ENCODE measurements at places on chromosomes 5 and 9.

DNA sequence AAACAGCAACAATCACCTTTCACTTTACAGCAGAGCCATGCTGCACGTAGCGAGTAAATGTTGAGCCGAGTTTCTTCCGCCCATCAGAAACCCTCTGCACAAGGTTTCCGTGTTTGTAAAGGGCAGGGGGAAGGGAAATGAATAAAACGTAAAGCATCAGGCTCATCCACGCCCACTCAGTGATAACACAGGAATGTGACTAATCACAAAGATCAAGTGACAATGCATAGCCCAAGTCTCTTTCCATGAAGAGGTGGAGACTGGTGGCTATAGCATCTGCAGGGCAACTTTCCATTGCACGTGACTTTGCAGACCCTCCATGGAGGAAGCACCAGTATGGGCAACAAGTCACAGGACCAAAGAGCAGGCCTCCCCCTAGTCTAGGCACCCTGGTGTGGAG is 56.6 kb downstream of the CAMSAP1 start:
- DNase-seq = no peak

DNA sequence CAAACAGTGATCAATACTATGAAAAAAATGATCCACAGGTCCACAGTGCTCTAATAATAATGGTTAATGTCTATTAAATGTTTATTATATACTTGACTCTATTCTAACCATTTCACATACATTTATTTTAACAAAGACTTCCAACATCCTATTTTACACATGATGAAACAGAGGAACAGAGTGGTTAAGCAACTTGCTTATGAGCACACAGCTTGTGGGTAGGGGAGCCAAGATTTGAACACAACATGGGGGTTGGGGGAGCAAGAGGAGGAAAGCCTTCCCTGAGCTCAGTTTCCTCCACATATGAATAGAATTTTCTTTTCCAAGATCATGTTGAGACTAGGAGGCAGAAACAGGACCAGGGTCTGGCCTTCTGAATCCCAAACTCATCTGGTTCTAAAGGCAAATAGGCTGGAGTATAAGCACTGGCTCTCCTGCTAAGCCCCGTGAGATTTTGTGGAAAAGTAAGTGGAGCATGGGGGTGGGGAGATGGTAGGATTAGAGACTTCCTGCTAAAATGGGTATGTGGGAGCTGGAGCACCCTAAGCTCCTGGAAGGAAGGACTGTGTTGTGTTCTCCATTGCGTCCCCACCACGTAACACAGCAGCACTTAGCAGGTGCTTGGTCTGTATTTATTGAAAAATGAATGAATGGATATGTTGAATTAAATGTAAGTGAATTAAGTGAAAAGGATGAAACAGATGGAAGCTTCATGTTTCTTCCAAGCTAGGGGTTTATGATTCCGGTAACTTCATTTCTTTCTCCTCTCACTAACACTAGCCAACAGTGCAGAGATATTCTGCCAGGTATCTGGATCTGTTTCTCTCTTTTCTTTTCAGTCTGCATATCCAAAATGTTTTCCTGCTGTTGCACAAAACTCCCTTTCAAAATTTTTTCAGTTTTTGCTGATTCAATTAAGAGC is 26.9 kb upstream of the GALNT10 start:
- DNase-seq = no peak

DNA sequence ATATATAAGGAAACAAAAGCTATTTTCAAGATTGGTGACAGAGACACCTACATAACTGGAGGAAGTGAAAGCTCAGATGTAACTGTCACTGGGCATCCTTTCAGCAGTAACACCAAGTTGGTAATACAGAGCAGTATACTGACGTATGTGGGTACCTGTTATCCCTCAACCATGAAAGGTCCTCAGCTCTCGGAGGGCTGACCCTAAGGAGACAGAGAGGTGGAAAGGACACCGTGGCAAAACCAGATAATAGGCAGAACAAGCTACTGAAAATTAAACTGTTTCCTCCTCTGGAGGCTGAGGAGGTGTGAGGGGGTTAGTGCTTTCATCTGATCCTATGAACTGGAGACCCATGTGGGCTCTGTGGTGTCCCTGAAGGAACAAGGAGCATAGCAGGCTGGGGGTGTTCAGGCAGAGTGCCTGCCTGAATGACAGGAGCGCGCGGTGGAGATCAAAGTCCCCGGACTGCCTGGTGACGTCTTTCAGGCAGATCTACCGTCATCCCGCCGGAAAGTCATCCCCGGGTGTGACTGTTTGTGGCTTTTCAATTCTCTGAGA is 130.2 kb upstream of the FSTL4 start:
- DNase-seq = no peak

- DNase-seq = peak; percentile 81
Measured at GRCh38 chr9:124661271-124661670, 109.8 kb downstream of the NR6A1 start.

DNA sequence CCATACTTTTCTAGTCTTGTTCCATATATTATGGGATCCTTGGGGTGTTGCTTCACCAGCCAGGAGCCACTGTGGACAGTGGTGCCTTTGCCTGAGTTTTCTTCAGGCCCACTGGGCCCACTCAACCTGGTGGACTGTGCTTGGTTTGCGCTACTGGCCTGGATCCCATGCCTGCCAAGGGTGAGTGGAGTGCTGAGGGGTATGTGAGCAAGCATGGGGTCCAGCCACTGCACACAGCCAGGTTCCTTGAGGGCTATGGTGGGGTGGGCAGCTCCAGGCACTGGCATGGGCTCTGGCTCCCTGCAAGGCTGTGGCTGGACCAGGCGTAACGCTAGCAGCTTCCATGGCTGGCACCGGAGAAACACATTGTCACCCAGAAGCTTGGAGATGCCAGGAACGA is 13.2 kb upstream of the PRR16 start:
- DNase-seq = no peak

GRCh38 chr9:123327697-123328100 is 28.3 kb upstream of the CRB2 start:
- DNase-seq = no peak

GRCh38 chr5:108654051-108654450 is 93.6 kb upstream of the FER start:
- no peak for DNase-seq

DNA sequence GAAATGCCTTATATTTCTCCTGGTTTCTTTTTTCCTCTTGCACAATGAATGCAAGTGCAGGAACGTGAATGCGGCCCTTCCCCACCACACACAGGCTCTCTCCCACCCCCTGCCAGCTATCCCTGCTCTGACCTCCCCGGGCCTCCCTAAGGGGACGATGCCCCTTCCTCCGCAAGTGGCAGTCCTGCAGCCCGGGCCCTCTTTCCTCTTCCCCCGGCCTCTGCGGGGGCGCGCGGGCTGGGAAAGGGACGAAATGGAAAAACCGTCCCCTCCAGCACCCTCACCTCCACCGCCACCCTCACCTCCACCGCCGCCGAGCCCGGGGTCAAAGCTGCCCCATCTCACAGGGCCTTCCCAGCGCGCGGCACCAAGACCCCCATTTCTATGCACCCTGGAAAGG is 44.7 kb downstream of the GAS1 start:
- no peak for DNase-seq

GRCh38 chr9:16898464-16898863 is 28.0 kb upstream of the BNC2 start:
- no peak for DNase-seq

GRCh38 chr5:38249812-38250211 is 8.5 kb upstream of the EGFLAM start:
- DNase-seq = no peak

DNA sequence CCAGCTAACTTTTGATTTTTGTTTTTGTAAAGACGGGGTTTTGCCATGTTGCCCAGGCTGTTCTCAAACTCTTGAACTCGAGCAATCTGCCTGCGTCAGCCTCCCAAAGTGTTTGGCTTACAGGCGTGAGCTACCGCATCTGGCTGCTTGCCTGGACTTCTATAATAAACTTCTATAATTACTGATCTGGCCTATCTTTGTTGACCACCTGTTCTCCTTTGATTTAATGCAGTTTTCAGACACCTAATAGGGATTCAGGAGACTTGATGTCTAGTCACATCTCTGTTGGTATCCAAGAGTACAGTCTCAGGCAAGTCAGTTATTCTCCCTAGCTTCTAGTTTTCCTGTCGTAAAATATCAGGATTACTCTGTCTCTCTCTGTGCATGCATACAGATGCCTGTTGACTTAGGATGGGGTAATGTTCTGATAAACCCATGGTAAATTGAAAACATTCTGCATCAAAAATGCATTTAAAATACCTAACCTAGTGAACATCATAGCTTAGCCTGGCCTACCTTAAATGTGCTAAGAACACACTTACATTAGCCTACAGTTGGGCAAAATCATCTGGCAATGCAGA is 51.5 kb upstream of the NR3C1 start:
- peak; percentile 34 for DNase-seq

GRCh38 chr5:143014017-143014651 is 244.0 kb downstream of the ARHGAP26 start:
- no peak for DNase-seq

DNA sequence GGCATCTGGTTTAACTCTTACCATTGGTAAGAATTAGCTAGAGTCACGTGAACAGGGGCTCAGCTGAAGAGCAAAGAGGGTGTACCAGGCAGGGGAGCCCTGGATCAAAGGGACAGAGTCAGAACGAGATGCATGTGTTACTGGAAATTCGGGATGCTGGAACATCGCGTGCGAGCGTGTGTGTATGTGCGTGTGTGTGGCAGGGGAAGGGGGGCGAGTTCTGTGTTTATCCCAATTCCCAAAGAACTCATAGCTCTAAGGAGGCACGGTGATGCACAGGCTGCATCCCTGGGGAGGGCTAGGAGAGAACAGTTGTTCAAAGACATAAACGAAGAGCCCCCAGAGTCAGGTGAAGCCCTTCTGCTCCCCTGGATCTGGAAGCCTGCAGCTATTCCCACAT is 353.3 kb downstream of the GADD45G start:
- DNase-seq = no peak

DNA sequence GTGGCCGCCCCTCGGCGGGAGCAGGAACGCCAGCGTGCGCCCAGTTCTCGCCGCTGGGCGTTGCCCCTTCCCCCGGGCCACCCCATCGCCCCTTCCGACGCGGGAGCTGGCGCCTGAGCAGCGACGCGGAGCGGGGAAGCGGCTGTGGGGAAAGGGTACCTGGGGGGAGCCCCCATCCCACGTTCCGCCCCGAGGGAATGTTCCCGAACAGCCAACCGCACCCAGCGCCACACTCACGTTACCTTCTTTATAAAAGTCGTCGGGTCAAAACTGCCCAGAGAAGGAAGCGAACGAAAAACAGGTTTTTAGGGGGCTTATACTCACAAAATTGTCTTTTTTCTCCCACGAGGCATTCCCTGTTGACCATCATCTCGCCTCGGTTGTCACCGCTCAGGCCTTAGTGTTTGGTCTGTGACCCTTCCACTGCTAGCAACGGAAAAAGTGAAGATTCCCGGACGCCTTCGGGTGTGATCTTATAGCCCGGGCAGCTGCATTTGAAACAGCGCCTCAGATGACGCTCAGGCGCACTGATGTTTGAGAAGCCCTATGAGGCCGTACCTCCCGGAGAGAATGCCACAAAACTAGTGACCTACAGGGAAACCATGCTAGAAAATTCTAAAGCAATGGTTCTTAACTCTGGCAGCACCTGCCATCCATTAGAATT is 475 bp upstream of the GOLM1 start:
- DNase-seq = no peak

DNA sequence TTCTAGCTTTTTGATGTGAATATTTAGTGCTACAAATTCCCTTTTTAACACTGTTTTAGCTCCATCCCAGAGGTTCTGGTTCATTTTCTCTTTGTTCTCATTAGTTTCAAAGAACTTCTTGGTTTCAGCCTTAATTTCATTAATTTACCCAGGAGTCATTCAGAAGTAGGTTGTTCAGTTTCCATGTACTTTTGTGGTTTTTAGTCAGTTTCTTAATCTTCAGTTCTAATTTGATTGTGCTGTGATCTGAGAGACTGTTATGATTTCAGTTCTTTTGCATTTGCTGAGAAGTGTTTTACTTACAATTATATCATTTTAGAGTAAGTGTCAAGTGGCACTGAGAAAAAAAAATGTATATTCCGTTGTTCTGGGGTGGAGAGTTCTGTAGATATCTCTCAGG is 240.1 kb upstream of the RASA1 start:
- DNase-seq = no peak

- DNase-seq = no peak
Measured at GRCh38 chr5:180284149-180284548, 7.7 kb downstream of the MAPK9 start.

DNA sequence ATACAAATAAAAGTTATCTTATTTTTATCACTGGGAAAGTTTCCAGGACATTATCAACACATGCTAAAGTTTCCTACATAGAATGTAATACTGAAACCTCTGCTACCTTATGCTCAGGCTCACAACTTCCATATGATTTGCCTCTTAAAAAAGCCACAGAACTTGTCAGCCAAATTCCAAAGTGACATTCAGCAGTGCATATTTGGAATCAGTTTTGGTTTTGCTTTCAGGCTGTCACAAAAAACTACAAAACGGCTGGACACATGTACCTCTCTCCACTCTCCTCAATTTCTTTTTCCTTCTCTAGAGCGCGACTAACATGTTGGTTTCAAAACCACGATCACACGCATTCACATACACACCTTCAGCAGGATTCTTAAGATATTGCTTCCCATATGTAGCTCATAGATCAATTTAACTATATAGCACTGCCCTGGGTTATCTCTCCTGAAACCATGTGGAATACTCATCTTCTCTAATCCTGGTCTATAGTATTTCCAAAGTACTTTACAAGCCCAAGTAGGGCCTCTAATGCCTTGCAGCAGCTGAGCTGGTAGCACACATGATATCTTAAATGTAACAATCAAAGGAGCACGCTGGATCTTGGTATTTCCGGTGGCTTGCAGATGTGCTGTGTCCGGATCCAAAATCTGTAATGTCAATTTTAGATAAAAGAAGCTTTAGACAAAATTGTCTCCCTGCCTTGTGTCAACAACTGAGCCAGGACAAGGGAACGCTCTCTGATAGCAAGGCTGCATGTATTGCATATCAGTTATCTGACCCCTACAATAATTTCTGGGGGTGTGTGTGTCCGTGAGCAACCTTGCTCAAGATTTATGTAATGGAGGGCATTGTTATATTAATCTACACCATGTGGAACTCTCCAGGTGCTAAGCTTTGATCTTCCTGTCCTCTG is 203.2 kb downstream of the DMRT2 start:
- no peak for DNase-seq

- no peak for DNase-seq
Measured at GRCh38 chr5:51902512-51902911, 519.3 kb downstream of the ISL1 start.

- no peak for DNase-seq
Measured at GRCh38 chr5:172086194-172086975, 79.9 kb upstream of the FBXW11 start.

DNA sequence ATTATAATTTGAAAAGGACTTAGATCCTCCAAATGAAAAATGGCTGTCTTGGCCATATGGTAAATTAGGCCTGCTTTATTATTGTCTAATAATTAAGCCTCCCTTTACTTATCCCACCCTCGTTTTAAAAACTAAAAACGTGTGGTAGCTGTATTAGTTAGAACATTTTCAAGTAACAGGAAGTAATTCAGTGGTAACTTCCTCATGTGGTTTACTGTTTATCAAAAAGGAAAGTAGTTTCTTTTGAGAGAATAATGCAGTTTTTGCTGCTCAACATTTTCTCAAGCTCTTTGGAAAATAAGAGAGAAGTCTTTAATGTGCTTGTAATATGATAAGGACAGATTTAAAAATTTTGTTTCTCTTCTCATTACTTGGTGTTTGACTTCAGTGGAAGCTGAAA is 26.0 kb downstream of the ZCCHC7 start:
- DNase-seq = no peak

GRCh38 chr5:181047921-181048320 is 7.9 kb downstream of the BTNL9 start:
- DNase-seq = no peak
